Fibroblast of upper back skin (primary cell): ENCODE measurements at places on chromosomes 16 and 17.
A peak's percentile ranks its signal among the peaks of the same experiment; 100 is the strongest.

DNA sequence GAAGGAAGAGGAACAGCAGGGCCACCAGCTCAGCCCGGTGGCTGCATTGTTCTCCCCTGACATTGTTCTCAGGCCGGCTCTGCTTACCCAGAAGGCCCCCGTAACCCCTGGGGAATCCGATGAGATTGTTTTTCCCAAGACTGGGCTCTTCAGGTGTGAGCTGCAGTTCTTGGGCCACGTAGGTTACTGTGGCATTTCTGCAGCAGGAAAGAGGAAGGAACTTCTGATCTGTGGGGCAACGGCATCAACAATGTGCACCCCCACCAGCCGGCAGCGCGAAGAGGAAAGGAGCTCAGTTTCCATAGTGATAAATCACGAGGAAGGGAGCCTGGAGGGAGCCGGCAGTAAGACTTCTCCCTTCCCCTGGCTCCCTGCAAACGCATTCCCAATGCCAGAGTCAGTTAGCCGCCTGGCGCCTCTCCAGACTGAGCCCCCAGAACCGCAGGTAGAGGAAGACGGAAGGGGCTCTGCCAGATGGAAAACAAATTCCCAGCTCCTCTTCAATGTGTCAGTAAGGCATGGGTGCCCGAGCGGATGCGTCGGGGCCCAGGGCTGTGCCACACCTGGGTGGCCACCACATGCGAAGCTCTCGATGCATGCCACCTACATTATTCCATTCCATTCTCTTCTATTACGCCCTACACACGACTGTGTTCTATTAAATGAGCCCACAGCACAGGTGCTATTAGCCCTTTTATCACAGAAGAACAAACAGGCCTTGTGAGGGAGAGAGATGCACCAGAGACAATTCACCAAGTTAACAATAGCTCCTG is 21.5 kb upstream of the PECAM1 start:
- peak; percentile 44 for DNase-seq

DNA sequence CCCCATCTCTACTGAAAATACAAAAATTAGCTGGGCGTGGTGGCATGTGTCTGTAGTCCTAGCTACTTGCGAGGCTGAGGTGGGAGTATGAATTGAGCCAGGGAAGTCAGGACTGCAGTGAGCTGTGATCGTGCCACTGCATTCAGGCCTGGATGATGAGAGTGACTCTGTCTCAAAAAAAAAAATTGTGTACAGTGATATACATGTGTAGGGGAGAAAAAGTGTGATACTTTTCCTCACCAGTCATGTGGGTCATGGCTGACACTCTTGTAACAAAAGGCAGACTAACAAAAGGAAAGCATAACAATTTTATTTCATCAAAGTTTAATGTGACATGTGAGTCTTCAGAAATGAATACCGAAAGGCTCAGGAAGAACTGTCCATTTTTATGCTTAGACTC is 2.0 kb upstream of the ABCC12 start:
- no peak for DNase-seq

- DNase-seq, result no peak
Observed at GRCh38 chr17:65364438-65364837, 197.0 kb downstream of the AXIN2 start.

DNA sequence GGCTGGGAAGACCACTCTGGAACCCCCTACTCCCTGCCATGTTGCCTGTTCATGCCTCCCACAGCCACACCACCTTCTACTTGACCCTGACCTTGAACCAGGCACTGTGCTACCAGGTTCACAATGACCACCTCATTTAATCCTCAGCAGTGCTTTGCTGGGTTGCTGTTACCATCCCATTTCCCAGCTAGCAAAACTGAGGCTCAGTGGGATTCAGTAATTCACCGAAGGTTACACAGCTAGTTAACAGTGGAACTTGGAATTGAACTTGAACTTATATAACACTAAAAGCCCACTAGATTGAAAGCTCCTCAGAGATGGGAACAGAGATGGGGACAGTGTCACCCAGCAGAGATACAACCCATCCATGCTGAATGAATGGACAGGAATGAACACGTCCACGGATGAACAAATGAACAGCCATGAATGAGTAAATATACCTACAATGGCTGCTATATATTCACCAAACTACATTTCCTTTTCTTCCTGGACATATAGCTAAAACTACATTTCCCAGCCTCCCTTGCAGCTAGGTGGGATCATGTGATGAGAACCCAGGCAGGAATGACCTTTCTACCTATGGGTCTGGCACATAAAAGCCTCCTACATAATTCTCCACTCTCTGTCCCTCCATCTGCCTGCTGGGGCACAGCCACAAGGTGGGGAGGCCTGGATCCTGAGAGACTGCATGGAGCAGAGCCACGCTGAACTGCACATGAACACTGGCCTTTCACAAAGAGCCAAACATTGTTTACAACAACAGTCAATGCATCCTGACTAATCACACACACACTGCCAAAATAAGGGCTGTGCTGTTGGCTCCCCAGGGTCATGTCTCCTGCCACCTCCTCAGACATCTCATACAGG is 94.8 kb downstream of the RMI2 start:
- no peak for DNase-seq

- DNase-seq, result no peak
Observed at GRCh38 chr16:60166111-60166510, 1432.0 kb upstream of the GOT2 start.

DNA sequence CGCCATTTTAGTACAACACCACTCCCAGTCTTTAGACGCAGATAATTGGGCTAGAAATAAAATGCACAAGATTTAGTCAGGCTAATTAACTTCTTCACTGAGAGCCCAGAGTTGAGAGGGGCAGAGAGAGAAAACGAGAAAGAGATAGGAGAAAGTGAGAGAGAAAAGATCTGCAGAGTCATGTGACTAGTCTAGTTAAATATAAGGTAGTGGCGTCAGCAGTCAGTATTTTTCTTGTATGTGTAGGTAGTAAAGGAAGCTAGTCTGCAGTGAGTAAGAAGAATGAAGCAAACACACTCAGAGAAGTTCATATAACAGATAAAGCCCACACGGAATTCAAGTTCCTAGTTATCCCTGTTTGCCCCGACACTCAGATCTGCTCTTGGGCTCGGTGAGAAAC is 392.6 kb upstream of the ERCC4 start:
- DNase-seq, result no peak

- DNase-seq, result peak; percentile 75
Observed at GRCh38 chr17:51000835-51001638, 119.6 kb downstream of the SPAG9 start.

GRCh38 chr17:49454050-49454449 is 39.4 kb upstream of the PHB1 start:
- DNase-seq, result no peak

GRCh38 chr17:80910043-80910442 is 81.6 kb upstream of the CHMP6 start:
- no peak for DNase-seq

GRCh38 chr16:20016234-20016633 is 57.5 kb downstream of the GPR139 start:
- no peak for DNase-seq

GRCh38 chr16:55839115-55839514 is 6.2 kb upstream of the CES1 start:
- no peak for DNase-seq

- DNase-seq, result peak; percentile 23
Observed at GRCh38 chr17:73956595-73957465, 246.6 kb upstream of the RPL38 start.

DNA sequence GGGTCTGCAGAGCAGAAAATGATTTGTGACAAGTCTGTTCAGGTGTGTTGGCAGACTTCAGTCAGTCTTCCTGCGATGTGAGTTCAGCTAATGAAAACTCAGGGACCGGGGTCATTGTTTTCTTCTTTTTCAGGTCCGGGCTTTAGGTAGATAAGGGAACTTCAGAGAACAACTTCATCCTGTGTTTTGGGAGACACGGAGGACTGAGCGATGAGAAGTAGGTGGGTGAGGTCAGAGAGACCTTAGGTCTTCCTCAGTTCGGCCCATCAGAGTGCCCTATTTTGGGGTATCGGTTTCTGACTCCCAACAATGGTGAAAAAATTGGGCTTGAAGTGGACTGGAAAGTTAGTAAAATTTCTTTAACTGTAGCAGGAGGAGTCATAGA is 88.9 kb upstream of the ATF7IP2 start:
- DNase-seq, result no peak

- no peak for DNase-seq
Observed at GRCh38 chr16:88888461-88889387, 22.3 kb upstream of the PABPN1L start.

GRCh38 chr16:2026461-2027023 is at the start of gene NHERF2:
NHERF2 (plus strand) TSS chr16:2026902; CDS start chr16:2027006, 104 bp downstream.
- DNase-seq, result no peak

DNA sequence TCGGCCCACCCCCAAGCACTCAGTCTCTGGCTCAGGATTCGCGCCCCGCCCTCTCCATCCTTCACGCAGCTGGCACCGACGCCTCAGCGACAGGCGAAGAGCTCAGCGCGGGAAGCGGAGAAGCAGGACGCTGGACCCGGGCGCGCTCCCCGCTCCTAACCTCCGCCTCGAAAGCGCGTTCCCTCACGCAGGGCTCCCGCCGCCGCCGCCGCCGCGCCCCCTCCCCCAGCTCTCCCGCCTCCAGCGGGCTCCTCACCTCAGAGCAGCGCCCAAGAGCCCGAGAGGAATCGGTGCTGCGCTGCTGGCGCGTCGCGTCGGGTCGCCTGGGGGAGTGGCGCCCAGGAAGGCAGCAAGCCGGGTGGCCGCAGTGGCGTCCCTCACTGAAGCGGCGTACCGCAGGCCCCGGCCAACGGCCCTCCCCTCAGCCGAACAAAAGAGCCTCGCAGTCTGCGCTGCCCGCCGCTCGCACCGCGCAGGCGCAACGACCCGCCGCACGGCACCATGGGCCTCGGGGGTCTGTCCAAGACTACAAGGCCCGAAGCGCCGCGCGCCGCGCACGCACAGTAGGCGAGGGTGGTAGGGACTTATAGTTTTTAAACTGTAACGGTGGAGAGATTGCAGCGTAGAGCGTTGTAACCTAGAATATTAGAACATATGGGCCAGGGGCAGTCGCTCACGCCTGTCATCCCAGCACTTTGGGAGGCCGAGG is at the start of gene CBX1:
TSS of gene CBX1 (minus strand) at position 467 of the 709 bp plus-strand sequence. CDS start 24,474 bp downstream, outside the sequence.
- DNase-seq, result peak; percentile 93

GRCh38 chr17:80942423-80943345 is 49.0 kb upstream of the CHMP6 start:
- peak; percentile 83 for DNase-seq

DNA sequence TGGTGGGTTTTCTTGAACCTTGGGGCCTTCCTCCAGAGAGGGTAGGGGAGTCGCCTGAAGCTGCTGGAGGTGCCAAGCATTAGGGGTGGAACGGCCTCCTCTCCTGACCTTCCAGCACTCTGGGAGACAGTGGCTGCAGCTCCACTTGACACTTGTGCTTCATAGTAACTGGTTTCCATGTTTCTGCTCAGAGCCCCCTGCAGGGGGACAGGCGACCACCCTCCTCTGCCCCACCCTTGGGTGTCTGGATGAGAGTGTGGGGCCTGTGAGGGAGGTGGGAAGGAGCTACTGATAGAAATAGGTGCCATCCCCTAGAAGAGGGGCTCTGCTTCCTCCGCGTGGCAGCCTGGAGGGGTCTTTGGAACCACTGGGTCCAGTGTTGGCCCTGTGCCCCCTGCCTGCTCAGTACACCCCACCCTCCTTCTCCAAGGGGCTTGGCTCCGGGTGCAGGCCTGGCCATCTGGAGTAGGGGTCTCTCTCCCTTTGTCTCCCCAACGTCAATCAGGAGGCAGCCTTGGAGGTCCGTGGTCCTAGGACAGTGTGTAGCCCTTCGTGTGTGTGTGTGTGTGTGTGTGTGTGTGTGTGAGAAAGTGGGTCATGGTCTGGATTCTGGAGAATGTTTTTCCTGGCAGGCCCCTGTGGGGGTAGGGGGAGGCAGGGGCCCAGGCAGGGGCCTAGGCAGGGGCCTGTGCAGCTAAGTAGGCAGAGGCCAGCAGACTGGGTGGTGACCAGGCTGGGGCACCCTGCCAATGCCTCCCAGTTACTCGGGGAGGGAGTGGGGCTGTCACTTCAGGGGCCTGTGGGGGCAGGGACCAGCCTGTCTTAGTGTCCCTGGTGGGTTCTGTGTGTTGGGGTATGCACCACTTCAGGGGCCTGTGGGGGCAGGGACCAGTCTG is 4.9 kb downstream of the LASP1 start:
- DNase-seq, result peak; percentile 44

DNA sequence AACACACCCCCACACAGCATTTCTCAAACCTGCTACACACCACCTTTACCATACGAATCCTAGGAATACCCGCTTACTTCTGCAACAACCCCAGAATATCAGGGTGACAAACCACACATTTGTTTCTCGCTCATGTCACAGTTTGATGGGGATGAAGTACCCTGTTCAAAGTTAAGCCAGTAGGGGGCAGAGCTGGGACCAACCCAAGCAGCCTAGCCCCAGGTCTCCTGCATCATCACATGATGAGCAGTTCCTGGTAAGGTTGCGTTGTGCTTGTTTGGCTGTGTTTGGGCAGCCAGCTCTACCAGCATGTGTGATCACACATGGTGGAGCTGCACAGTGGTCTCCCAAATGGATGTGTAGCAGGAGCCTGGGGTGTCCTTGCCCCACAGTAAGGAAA is 103.6 kb upstream of the C16orf82 start:
- DNase-seq, result no peak

GRCh38 chr16:25189305-25189704 is 27.4 kb upstream of the AQP8 start:
- DNase-seq, result no peak

DNA sequence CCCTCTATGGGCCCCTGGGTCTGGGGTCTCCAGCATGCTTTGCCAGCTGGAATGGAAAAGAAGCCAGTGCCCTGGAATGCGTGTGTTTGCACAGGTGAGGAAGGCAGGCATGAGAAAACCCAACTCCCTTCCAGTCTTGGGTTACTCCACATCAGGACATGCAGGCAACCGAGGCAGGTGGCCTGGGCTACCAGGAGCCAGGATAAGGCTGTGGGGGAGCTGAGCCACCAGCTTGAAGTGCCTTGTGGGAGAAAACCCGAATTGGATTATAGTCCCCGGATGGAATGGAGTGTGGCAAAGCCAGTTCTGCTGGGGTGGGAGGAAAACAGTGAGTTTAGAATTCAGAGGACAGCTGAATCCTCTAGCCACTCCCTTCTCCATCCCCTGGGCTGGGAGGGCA is 7.2 kb downstream of the SRCIN1 start:
- DNase-seq, result peak; percentile 49

- peak; percentile 83 for DNase-seq
Observed at GRCh38 chr17:83055911-83056582, 23.4 kb upstream of the METRNL start.

- no peak for DNase-seq
Observed at GRCh38 chr17:38891441-38891840, 21.6 kb downstream of the LASP1 start.

GRCh38 chr17:30433514-30433913 is 43.7 kb upstream of the GOSR1 start:
- peak; percentile 86 for DNase-seq

GRCh38 chr16:59632276-59632855 is 898.2 kb upstream of the GOT2 start:
- DNase-seq, result peak; percentile 71

GRCh38 chr16:11546608-11547061 is 40.1 kb downstream of the LITAF start:
- peak; percentile 8 for DNase-seq

- peak; percentile 48 for DNase-seq
Observed at GRCh38 chr16:31696968-31697743, 169.5 kb downstream of the AHSP start.

DNA sequence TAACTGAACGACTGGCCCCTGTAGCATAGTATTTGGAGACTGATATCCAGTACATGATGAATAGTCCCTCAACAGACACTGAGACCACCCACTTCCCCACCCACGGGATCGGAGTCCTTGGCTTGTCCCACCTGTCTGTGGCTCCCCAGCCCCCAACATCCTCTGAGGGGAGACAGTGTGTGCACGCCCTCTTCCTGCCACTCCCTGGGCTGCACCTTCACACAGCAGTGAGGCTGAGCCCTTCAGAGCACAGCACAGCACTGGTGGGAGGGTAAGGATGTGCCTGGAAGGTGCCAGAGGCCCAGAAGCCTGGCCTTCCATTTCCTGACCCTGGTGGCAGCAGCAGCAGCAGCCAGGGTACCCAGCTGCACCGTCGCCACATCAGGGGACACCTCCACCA is 11.0 kb downstream of the DNASE1 start:
- no peak for DNase-seq
